ENCODE measurements at places on chromosomes 13 and 19.

GRCh38 chr13:23899555-23899954 is 2.3 kb upstream of the C1QTNF9B start:
- DNase-seq, result peak; percentile 33

- no peak for DNase-seq
Measured at GRCh38 chr13:59463023-59463422, 700.7 kb downstream of the DIAPH3 start.

DNA sequence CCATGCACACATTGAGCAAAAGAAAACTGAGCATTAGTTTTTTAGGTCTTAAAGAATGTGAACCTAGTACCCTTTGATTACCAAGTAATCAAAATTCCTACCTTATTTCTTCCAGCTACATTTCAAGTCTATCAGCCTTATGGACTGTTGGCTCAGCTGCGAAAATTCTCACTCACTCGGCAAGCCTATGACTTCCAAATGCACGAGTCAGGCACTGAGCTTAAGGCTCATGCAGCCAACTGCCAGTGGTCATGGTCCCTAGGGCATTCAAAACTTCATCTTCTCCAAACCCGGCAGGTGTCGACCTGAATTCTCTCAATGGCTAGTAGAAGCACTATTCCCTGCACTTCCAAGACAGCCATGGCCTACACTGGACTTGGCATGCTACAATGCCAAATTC is 41.2 kb downstream of the RUBCNL start:
- DNase-seq, result no peak

GRCh38 chr13:39874331-39875053 is 219.0 kb downstream of the COG6 start:
- no peak for DNase-seq

- no peak for DNase-seq
Measured at GRCh38 chr19:54248016-54248601, 5.5 kb upstream of the LILRA6 start.

DNA sequence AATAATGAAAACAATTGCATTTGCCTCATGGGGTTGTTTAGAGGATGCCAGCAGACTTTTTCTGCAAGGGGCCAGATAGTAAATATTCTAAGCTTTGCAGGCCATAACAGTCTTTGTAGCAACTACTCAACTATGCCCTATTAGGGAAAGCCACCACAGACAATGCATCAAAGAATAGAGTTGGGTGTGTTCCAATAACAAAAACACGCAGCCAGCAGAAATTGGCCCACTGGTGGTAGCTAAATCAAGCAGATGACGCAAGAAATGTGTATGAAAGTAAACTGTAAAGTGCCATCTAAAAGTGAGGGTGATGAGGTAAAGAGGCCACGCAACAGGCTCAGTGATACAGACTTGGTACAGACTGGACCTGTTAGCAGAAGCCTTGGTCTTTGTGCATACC is 75.2 kb upstream of the SIAH3 start:
- DNase-seq, result no peak

GRCh38 chr13:74035896-74036295 is 98.3 kb downstream of the KLF12 start:
- DNase-seq, result no peak

- DNase-seq, result no peak
Measured at GRCh38 chr19:35462476-35462953, 14.5 kb downstream of the FFAR2 start.

- peak; percentile 31 for DNase-seq
Measured at GRCh38 chr19:16025108-16026101, 50.9 kb upstream of the TPM4 start.

DNA sequence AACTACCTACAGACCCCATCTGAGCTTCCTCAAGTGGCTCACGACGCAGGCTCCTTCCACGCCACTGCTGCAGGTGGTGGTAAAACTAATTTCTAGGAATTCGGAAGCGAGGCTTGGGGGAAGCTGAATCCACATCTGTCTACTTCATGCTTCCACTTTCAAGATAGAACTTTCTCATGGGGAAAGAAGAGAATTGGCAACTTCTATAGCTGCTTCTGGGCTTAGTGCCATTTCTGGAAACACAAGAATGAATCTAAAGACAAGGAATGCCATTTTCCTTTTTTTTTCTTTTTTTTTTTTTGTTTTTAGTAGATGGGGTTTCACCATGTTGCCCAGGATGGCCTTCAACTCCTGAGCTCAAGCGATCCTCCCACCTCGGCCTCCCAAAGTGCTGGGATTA is 2.8 kb upstream of the NLRP12 start:
- no peak for DNase-seq

DNA sequence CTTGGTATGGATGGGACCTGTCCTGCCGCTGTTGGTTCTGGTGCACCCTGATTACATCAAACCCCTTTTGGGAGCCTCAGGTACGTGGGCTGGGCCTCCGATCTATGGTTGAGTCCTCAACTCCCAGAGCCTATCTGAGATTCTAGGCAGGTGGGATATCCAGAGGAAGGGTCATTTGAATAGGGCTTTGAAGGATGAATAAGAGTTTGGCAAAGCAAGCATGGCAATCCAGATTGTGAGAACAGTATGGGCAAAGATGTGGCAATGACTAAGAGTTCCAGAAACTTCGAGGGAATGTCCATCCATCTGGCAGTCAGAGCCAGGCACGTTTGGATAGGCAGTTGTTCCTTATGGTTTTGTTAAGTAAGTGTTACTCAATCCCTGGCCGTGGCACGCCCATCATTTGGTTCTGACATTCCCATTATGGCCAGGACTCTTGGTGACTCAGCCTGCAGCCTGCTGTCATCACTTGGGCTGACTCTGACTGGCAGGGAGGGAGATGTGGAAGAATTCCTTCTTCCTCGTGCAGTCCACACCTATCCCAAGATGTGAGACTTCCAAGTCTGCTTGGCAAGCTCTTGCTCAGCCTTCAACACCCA is 21.5 kb downstream of the CYP4F22 start:
- no peak for DNase-seq

DNA sequence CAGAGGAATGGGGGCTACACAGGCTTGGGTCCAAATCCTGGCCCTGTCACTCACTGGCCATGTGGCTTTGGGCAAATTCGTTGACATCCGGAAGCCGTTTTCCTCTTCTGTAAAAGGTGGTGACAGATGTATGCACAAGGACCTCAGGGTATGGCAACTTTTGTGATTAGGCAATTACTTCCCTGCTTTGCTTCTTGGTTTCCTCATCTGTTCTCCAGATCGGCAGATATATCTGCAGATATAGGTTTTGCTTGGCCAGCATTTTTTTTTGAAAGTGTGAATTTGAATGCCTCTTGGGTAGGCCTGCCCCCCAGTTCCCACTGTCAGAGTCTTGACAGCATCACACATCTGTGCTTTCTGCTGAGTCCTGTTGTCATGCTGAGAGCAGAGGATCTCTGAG is 17.7 kb downstream of the TMEM272 start:
- DNase-seq, result no peak

DNA sequence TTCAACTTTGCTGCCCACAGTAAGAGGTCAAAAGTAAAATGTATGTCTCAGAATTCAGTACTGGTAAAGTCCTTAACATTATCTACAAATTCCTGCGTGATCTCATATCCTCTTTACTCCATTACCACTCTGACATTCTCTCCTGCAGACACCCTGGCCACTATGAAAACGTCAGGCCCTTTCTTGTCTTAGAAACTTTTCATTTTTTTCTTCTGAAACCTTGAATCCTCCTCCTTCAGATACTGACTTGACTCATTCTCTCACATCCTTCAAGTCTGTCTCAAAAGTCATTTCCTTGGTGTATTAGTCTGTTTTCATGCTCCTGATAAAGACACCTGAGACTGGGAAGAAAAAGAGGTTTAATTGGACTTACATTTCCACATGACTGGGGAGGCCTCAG is 262.3 kb downstream of the POU4F1 start:
- no peak for DNase-seq

DNA sequence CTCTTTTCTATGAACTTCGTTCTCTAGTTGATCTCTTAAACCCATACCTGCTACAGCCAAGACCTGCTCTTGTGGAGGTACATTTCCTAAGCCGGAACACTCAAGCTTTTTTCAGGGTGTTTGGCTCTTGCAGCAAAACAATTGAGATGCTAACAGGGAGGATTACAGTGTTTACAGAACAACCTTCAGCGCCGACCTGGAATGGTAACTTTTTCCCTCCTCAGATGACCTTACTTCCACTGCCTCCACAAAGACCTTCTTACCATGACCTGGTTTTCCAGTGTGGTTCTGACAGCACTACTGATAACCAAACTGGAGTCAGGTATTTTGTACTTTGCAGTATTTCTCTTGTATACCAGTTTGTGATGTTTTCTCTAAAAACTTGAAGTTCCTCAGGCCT is 506 bp downstream of the KCNRG start:
- DNase-seq, result no peak

DNA sequence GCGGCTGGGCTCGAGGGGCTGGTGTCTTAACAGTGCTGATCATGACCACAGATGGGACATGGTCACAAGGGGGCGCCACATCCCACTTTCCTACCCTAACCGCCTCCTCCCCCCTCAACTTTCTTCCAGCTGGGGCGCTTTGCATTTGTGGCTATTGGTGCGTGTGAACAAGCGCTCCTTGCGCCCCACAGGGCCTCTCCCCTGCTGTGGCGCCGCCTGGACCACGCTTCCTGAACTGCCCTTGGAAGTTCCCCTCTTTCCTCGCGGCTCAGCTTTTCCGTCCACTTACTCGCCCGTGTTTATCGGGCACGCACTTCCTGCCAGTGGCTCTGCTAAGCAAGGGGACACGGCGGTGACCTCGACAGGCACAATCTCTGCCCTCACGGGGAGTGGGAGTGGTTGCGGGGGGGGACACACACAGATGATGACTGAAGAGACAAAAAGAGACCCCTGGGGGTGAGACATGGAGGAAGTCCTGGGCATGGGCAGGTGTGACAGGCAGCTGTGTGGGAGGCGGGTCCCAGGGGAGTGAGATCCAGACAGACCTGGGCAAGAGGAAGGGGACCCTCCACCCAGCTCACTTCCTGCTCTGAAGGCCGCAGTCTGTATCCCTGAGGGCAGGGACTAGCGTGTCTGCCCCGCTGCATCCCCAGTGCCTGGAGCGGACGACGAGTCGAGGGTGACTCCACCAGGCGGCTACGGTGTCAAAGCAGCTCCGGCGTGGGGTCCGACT is 40.3 kb downstream of the ZNF787 start:
- peak; percentile 36 for DNase-seq

DNA sequence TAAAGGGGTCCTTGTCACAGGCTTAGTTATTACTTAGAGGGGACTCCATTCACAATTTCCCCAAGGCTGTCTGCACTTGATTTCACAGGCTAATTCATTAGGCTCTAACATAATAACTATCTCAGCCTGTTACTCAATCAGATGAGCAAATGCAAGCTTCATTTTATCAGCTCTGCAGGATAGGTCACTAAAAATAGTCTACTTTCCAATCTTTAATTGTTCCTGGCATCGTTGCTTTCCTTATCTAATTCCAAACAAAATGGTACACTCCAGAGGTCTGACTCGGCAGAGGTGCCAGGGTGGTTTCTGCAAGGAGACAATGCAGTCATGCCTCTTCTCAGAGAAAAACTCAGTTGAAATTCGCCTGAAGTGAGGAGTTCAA is 69.7 kb upstream of the SLC15A1 start:
- no peak for DNase-seq

- DNase-seq, result no peak
Measured at GRCh38 chr13:57813651-57814050, 182.1 kb downstream of the PCDH17 start.

DNA sequence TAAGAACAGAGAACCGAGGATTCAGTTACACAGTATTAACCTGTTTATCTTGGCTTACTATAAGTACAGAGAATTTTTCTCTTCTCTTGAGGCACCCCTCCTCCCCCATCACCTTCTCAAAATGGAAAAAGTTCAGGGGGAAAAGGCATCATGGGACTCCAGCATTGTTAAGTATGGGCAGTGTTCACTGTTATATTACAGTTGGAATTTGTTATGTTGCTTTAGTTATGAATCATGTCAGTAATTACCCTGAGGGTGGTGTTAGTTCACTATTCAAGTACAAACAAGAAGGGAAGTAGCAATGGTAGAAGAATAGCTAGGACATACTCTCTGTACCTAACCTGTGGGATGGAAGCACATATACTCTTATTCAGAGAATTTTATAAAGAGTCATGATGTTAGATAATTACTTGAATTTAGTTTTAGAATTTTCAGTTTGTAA is 12.0 kb downstream of the LPAR6 start:
- DNase-seq, result peak; percentile 32

GRCh38 chr13:67742478-67742877 is 512.3 kb upstream of the PCDH9 start:
- no peak for DNase-seq

- DNase-seq, result no peak
Measured at GRCh38 chr19:35578707-35579106, 7.3 kb upstream of the PMIS2 start.

GRCh38 chr19:52566121-52566520 is 4.0 kb upstream of the ZNF701 start:
- no peak for DNase-seq

DNA sequence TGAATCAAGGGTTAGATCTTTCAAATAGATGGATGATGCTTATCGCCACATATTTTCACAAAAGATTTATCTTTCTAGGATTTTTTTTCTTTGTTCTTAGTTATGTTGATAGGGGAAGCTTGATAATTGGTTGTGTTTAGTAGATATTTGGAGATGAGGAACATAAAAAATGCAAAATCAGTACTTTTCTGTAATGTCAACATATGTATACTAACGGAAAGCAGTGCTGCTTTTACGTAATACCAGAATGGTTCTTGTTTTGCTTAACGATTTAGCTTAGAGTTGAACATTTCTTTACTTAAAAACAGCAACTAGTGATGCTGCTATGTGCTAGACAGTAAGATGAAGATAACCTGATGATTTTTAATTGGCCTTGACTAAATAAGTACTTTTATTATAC is 3.0 kb downstream of the ZMYM2 start:
- no peak for DNase-seq

- DNase-seq, result no peak
Measured at GRCh38 chr13:24460256-24460655, 52.3 kb downstream of the PARP4 start.

GRCh38 chr19:11639602-11640471 is 42.6 kb downstream of the ZNF627 start:
- DNase-seq, result peak; percentile 84

GRCh38 chr13:80050252-80050651 is 290.7 kb downstream of the SPRY2 start:
- DNase-seq, result no peak

GRCh38 chr13:96968027-96968426 is 26.2 kb downstream of the OXGR1 start:
- DNase-seq, result no peak

- DNase-seq, result no peak
Measured at GRCh38 chr19:10761443-10762250, 43.8 kb downstream of the DNM2 start.

DNA sequence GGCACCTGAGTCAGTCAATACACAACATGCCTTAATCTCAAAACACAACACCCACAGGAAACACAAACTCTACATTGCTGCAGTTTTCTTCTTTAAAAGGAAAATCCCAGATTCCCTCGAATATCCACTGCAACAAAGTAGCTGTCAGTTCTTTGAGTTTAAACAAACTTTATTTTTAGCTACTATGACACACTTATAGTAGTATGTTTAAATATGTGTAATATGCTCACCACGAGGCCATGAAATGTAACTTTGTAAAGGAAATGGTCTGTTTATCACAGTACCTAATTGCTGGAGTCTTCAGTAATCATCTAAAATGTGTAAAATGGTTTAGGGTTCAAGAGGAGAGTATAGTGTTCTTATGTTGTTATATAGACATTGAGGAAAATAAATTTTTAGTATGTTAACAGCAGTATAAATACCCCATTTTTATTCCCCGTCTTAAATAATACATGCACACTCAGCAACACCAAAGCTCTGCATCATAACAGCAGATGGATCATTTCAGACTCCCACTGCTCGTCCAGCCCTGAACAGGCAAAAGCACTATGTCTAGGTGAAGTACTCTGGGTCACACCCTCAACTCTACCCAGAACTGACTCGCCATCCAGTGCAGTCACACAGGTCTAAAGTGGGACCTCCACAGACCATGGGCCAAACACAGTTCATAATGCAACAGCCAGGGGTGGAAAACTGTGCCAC is 20.6 kb downstream of the TUBGCP3 start:
- DNase-seq, result no peak
